ENCODE measurements at places on chromosomes 12 and 14. TPM values are rescaled to one million over a fixed set of nuclear protein-coding genes. Genes with fewer than 3 reads are reported as not detected.

GRCh38 chr12:57563358-57563757, 13.5 kb downstream of the KIF5A start:
- no peak overlapping the region for H3K27ac ChIP-seq
- no peaks in the 10 kb centered on the region for H3K36me3 ChIP-seq
- DNase-seq = no peak
- H3K4me3 ChIP-seq = no peak overlapping the region
- H3K4me1 ChIP-seq = no peaks in the 10 kb centered on the region
- no peaks in the 10 kb centered on the region for H3K27me3 ChIP-seq

GRCh38 chr12:102876883-102877282, 40.2 kb downstream of the PAH start:
- no peaks in the 10 kb centered on the region for H3K4me1 ChIP-seq
- H3K27ac ChIP-seq = no peak overlapping the region
- no peak for DNase-seq
- H3K27me3 ChIP-seq = no peaks in the 10 kb centered on the region
- no peaks in the 10 kb centered on the region for H3K36me3 ChIP-seq

The C12orf54 gene
- not detected for total RNA-seq

GRCh38 chr12:65083581-65083980, 37.5 kb downstream of the WIF1 start:
- H3K4me1 ChIP-seq = no peaks in the 10 kb centered on the region
- H3K27ac ChIP-seq = no peak overlapping the region
- DNase-seq = no peak
- no peaks in the 10 kb centered on the region for H3K27me3 ChIP-seq
- no peak overlapping the region for H3K4me3 ChIP-seq

The B4GALNT1 gene
- total RNA-seq = not detected

DNA sequence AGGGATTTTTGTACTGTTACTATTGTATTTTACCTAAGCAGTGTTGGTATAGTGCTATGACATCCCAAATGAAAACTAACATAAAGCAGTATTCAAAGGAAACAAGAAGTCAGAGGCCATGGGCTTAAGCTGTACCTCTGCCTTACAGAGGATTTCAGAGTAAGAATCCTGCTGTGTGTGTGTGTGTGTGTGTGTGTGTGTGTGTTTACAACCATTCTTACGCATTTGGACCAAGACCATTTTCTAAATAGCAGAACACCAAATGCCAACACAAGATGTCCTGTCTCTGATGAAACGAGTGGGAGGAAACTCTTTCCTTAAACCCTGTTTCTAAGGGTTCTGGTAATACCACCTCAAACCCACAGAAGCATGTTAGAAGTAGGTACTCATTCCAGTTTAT, 64.4 kb downstream of the PPP1R36 start:
- DNase-seq = no peak
- no peak overlapping the region for H3K27ac ChIP-seq
- H3K4me3 ChIP-seq = no peak overlapping the region
- peaks cover 10% of the 10 kb centered on the region for H3K4me1 ChIP-seq

DNA sequence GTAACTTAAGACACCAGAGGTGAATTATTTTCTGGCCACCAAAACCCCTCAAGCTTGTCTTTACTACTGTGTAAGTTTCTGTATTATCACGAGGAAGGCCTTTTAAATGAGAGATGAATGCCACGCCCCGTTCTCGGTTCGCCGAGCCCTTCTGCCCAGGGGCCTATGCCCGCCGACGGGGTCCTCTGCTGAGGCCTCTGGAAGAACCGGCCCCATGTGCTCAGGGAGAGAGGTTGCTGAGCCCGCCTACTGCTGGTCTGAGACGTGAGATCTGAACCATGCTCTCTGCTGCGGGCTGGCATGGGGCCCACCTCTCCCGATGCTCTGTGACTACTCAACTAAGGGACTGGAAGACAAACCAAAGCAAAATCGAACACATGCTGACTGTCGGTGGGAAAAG, 21.0 kb downstream of the AMN start:
- H3K27me3 ChIP-seq = no peaks in the 10 kb centered on the region
- no peak overlapping the region for H3K4me3 ChIP-seq
- DNase-seq = no peak
- H3K36me3 ChIP-seq = peaks cover 18% of the 10 kb centered on the region

The GPR68 gene
- 0.26 TPM for total RNA-seq

GRCh38 chr14:100677554-100678468, 48.9 kb upstream of the DLK1 start:
- no peak for DNase-seq
- H3K4me1 ChIP-seq = peaks cover 20% of the 10 kb centered on the region
- H3K27ac ChIP-seq = no peak overlapping the region
- H3K4me3 ChIP-seq = no peak overlapping the region
- H3K36me3 ChIP-seq = no peaks in the 10 kb centered on the region

DNA sequence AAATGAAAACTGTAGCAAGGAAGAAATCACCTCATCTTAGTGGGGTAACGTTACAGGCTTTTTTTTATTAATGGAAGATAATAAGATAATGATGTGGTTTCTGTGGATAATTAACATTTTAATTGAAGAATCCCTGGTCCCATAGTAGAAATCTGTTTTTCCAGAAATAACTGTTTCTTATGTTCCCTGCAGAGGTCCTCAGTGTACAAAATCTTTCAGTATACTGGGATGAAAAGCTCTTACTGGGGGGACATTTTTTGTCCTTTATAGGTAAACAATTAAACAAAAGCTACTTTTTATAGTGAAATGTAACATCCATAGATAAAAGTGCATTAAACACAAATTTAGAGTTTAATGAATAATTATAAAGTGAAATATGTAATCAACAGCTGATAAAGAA, 312.2 kb downstream of the ATXN7L3B start:
- H3K36me3 ChIP-seq = no peaks in the 10 kb centered on the region
- H3K4me1 ChIP-seq = no peaks in the 10 kb centered on the region
- DNase-seq = no peak
- no peak overlapping the region for H3K4me3 ChIP-seq
- H3K27ac ChIP-seq = no peak overlapping the region

DNA sequence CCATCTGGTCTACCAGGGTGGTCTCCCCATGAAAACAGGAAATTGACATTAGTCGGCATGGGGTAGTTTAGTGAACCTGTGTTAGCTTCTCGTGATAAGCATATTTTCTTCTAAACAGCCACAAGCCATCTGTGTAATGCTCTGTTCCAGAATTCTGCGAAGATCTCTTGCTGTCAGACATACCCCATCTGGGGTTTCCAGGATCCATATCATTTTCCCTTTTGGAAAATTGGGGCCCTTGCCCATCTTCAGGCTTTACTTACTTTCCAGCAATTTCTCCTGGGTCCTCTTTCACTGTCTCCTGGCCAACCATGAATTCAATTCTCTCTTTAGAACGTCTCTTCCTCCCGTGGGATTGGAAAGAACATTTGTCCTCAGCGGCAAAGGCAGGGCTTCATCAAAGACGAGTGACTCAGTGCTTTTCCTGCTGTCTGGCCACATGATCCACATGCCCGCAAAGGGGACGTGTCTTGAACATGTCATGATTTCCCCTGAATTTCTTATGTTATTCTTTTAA, 21.4 kb upstream of the NCOR2 start:
- H3K4me3 ChIP-seq = no peak overlapping the region
- H3K4me1 ChIP-seq = peaks cover 7% of the 10 kb centered on the region
- H3K27ac ChIP-seq = no peak overlapping the region
- H3K36me3 ChIP-seq = no peaks in the 10 kb centered on the region

DNA sequence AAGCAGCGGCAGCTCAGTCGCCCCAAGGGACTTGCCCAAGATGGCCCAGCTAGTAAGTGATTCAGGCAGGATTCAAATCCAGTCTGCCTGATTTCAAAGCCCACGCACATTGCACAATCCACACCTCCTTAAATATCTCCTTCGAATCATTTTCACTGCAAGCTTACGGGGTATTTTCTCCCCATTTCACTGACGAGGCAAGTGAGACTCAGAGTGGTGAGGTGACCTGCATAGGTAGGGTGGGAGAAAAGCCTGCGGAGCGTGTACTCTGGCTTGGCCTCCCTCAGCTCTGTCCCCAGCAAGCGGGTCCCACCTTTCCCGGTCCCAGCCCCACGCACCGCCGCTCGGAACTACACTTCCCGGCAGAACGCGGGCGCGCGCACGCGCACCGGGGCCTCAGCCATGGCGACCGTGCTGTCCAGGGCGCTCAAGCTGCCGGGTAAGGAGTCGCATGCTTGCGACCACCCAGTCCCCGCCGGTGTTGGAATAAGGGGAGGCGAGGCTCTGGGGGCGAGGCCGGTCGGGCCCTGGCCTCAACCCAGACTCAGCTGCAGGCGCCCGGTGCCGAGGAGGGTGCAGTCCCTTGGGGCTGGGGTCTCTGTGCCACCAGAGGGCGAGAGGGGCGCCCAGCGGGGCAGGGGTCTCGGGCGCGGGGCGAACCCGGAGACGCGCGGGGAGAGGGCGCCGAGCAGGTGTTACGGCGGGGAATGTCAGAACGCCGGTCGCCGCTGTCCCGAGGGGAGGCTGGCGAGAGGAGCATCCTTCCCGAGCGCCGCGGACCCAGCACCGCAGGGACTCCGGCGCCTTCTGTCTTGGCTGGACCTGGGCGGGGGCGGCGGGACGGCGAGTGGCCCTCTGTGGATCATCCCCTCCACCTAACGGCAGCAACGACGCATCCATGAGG, at the start of gene FAM234B:
Gene FAM234B, plus strand, starts transcription at position 380 of the 904 bp plus-strand sequence. Its CDS starts 23 bp downstream, at position 403.
- H3K27ac ChIP-seq = peak within 1 kb of the TSS; percentile 59
- H3K4me1 ChIP-seq = peaks cover 10% of the 10 kb centered on the region
- H3K36me3 ChIP-seq = no peaks in the 10 kb centered on the region
- no peaks in the 10 kb centered on the region for H3K27me3 ChIP-seq

The TAS2R50 gene
- 3.3 TPM for total RNA-seq

The SMCO2 gene
- not detected for total RNA-seq

DNA sequence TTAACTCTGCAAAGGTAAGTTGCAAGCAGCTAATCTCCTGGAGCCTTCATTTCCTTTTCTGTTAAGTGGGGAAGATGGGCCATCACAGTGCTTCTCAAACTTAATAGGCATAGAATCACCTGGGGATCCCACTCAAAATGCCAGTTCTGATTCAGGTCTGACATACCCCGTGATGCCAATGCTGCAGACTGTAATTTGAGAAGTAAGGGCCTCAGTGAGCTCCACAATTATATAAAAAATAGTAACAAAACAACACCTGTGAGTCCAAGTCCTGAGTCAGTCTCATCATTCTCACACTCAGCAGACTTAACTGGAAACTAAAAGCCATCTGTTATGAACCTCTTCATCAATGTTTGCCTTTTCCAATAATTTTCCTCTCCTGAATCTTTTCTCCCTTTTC, 10.8 kb upstream of the PSMA6 start:
- H3K4me3 ChIP-seq = no peak overlapping the region
- no peak overlapping the region for H3K27ac ChIP-seq
- H3K27me3 ChIP-seq = no peaks in the 10 kb centered on the region

- H3K4me1 ChIP-seq = no peaks in the 10 kb centered on the region
- DNase-seq = no peak
- H3K27ac ChIP-seq = no peak overlapping the region
- H3K4me3 ChIP-seq = no peak overlapping the region
Measured at GRCh38 chr12:130280742-130281141, 56.9 kb upstream of the PIWIL1 start.

The SDS gene
- 0.52 TPM for total RNA-seq

The LTBR gene
- 111 TPM for total RNA-seq

The EIF2S1 gene
- total RNA-seq = 17.5 TPM

DNA sequence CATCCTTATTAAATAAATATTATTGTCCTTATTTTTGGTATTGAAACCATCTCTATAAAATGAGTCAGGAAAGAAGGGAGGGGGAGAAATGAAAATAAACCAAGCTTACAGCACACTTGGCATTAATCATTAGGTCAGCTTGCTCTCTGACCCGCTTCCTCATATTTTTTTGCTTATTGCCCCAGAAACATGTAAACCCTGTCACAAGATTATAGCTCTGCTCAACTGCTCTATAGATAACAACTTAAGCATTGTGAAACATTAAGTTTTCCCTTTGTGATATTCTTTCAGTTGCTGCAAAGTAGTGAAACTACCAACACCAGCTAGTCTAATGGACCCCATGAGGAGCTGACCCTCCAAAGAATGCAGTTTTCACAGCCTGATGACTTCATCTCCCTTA, 819.5 kb downstream of the SLC16A7 start:
- H3K36me3 ChIP-seq = no peaks in the 10 kb centered on the region
- no peaks in the 10 kb centered on the region for H3K27me3 ChIP-seq
- no peak for DNase-seq
- H3K27ac ChIP-seq = no peak overlapping the region
- H3K4me1 ChIP-seq = no peaks in the 10 kb centered on the region
- no peak overlapping the region for H3K4me3 ChIP-seq

GRCh38 chr14:77409131-77409533, 14.2 kb downstream of the NOXRED1 start:
- no peak overlapping the region for H3K27ac ChIP-seq
- H3K4me1 ChIP-seq = no peaks in the 10 kb centered on the region
- H3K36me3 ChIP-seq = no peaks in the 10 kb centered on the region
- no peak overlapping the region for H3K4me3 ChIP-seq

The AMHR2 gene
- total RNA-seq = 2.3 TPM

The ANKLE2 gene
- total RNA-seq = 76.1 TPM

The DENR gene
- 26.4 TPM for total RNA-seq

GRCh38 chr12:107568718-107569117, 116.9 kb upstream of the PWP1 start:
- no peak overlapping the region for H3K27ac ChIP-seq
- no peaks in the 10 kb centered on the region for H3K4me1 ChIP-seq
- DNase-seq = no peak
- no peak overlapping the region for H3K4me3 ChIP-seq
- H3K27me3 ChIP-seq = no peaks in the 10 kb centered on the region

The KCNA1 gene
- total RNA-seq = under 0.01 TPM

The MUCL1 gene
- not detected for total RNA-seq

- no peaks in the 10 kb centered on the region for H3K36me3 ChIP-seq
- no peak for DNase-seq
- no peaks in the 10 kb centered on the region for H3K4me1 ChIP-seq
- no peaks in the 10 kb centered on the region for H3K27me3 ChIP-seq
Measured at GRCh38 chr12:94676922-94677321, 26.6 kb upstream of the TMCC3 start.

DNA sequence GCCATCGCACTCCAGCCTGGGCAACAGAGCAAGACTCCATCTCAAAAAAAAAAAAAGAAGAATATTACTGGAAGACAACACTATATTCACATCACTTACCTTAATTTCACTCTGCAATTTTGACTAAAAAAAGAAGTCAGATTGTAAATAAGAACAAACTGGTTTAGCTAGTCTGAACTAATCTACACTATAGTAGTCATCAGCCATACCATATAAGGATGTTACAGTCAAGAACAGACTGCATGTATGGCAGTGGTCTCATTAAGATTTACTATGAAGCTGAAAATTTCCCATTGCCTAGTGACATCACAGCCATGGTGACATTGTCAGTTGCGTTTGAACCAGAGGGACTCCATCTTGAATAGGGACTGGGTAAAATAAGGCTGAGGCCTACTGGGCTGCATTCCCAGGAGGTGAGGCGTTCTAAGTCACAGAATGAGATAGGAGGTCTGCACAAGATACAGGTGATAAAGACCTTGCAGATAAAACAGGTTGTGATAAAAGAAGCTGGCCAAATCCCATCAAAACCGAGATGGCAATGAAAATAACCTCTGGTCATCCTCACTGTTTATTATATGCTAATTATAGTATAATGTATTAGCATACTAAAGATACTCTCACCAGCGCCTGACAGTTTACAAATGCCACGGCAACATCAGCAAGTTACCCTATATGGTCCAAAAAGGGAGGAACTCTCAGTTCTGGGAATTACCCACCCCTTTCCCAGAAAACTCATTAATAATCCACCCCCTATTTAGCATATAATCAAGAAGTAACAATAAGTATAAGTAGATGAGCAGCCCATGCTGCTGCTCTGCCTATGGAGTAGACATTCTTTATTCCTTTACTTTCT, 51.2 kb downstream of the OSBPL8 start:
- no peaks in the 10 kb centered on the region for H3K4me1 ChIP-seq
- H3K27ac ChIP-seq = no peak overlapping the region
- no peak for DNase-seq
- H3K36me3 ChIP-seq = no peaks in the 10 kb centered on the region
- no peaks in the 10 kb centered on the region for H3K27me3 ChIP-seq
